LHCN-M2 (cell line): ENCODE measurements at places on chromosomes 1 and 21. TPM values are rescaled to one million over a fixed set of nuclear protein-coding genes. Genes with fewer than 3 reads are reported as not detected.
A peak's percentile ranks its signal among the peaks of the same experiment; 100 is the strongest.

The ZNF670 gene
- 6.0 and 6.5 TPM in 2 replicates for total RNA-seq

- DNase-seq: peak; percentile 71
Observed at GRCh38 chr1:84174051-84174556, 30.0 kb downstream of the PRKACB start.

DNA sequence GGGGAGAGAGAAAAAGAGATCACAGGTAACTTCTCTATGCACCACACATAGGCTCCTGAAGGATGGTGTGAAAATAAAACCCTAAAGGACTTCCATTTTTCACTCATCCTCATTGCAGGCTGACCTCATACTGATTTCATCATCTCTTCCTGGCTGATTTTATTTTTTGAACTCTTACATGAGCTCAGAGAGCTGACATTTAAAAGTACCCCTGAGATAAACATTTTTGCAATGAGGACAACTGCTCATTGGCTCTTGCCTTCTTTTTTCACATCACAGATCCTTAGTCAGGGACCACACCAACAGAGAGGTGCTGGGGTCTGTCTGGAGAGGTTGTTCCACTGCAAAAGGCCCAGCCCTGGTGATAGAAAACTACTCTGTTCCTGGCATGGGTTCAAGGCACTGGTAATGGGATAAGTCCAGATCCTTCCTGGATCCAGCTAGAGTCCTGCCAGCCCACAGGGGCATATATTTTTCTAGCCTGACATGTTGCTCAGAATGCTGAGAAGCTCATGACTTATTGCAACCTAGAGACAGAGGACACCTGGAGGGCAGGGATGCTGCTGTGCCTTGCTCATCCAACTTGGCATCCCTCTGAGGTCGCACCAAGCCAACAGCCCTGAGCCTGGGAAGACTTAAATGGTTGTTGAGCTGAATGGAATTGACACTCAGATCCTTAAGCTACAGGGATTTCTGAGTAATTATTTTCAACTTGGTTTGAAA is 360.0 kb downstream of the HHAT start:
- peak; percentile 36 for DNase-seq

DNA sequence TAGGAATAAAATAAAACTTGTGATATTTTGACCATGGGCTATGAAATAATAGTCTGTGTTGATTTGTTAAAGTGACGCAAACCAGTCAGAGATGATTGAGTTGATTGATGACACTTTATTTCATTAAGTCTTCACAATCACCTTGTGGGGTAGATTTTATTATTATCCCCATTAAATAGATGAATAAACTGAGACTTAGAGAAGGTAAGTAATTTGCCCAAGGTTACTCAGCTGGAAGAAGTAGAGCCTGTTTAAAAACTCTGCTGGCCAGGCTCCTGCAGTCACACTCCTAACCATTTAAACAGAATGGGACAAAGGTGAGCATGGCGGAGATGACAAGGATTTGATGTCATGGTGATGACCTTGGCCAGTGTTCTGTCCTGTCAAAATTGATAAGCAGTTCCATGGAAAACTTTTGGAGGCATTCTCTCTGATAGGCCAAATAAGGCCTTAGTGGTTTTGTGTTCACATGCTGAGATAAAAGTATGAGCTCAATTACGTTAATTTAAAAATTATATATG is 22.7 kb upstream of the MCOLN3 start:
- DNase-seq: no peak
